Inflammatory macrophage (primary cell): ENCODE measurements at places on chromosomes 12 and 14.

DNA sequence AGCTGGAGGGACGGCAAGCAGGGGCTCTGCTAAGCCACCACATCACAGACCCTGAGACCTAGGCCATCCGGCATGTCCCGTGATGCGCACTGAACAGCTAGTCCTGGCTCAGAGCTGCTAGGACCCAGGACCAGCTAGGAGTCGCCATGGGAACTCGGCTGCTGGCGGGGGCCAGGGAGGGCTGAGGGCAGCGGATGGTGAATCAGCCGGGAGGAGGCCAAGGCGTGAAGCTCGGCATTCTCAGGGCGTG lies 5.1 kb downstream of the AHNAK2 start:
- no peak for DNase-seq

GRCh38 chr12:103705927-103706326 lies 118.9 kb downstream of the STAB2 start:
- no peak for DNase-seq

DNA sequence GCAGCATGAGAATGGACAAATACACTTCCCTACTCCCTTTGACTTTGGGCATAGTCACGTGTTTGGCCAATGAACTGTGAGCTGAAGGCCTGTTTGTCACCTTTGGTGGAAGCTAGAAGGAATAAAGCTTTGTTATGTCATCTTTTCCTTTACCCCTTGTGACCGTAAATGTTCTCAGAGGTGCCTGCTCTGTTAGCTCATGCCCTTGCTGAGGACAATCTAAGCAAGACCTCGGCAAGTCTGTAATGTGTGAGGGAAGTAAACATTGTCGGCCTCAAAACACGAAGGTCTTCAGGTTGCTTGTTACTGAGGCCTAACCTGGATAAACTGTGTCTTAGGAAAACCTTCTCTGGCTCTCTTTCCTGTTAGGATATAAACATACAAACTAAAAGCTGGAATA lies 354.2 kb downstream of the TMEM132D start:
- no peak for DNase-seq

DNA sequence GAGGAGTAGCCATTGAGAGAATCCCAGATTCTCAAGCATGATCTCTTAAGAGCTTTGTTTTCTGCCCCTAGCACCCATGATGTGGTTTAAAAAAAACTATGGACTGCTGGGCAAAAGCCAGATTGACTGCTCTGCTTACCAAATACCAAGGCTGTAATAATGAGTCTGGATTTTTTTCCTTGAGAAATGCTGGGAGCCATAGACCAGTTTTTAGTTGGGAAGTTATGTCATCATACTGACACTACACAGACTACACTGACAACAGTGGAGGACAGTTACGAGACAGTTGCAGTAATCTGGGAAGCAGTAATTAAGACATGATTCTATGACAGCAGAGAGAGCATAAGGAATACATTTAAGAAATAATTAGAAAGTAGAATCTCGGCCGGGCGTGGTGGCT lies 35.8 kb downstream of the SPATA7 start:
- no peak for DNase-seq

DNA sequence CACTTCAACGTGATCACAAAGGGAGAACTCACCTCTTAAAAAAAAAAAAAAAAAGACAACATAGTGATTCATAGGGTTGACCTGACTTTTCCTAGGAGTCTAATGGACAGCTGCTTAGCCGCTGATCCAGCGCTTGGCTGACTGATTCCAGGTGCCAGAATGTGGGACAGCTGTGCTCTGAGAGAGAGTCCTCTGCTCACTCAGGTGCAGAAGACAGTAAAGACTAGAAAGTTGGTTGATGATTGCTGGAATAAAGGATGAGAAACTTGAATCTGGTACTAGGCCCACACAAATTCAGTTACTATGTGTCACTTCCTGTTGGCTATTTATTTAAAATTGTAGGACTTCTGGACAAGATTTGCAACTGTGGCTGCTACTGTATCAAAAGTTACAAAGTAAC lies 229.4 kb downstream of the CHST11 start:
- DNase-seq, result no peak
